Right atrium auricular region (tissue), 2 donors: ENCODE measurements at places on chromosomes 16 and 17.
A peak's percentile ranks its signal among the peaks of the same experiment; 100 is the strongest.

- no peak for DNase-seq
- no peaks in the 10 kb centered on the region for H3K27me3 ChIP-seq
- no peaks in the 10 kb centered on the region for H3K4me1 ChIP-seq
Measured at GRCh38 chr17:4623249-4623648, 18.2 kb downstream of the ALOX15 start.

DNA sequence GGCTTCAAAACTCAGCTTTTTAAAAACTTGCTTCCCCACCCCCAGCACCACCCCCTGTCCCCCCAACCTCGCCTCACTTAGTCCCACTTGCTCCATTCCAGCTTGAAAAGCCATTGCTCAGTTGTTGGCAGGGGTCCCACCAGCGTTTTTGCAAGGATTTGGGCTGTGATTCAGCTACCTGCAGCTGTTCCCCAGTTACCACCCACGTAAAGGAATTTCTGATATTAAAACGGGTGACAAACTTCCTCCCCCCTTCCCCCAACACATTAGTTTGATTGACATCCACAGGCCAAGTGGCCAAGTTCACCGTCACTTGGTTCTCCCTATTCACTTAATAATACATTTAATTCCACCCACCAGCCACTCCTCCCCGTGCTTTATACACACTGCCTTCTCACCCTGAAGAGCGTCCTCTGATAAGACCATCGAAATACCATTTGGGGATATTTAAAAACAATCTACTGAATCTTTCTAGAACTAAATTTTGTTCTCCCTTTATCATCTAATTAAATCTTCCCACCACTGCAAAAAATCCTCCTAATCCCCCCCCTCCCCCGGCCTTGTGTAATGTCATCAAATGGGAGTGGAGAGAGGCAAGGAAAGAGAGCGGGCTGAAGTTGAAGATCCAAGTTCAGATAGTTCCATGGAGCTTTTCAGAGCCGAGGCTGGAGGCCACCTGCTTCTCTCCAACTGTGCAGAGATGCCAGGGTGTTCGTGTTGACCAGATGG is 55.1 kb downstream of the SOX9 start:
- no peaks in the 10 kb centered on the region for H3K36me3 ChIP-seq
- no peak overlapping the region for H3K4me3 ChIP-seq
- H3K4me1 ChIP-seq, result no peaks in the 10 kb centered on the region
- no peak overlapping the region for H3K27ac ChIP-seq
- DNase-seq, result no peak

DNA sequence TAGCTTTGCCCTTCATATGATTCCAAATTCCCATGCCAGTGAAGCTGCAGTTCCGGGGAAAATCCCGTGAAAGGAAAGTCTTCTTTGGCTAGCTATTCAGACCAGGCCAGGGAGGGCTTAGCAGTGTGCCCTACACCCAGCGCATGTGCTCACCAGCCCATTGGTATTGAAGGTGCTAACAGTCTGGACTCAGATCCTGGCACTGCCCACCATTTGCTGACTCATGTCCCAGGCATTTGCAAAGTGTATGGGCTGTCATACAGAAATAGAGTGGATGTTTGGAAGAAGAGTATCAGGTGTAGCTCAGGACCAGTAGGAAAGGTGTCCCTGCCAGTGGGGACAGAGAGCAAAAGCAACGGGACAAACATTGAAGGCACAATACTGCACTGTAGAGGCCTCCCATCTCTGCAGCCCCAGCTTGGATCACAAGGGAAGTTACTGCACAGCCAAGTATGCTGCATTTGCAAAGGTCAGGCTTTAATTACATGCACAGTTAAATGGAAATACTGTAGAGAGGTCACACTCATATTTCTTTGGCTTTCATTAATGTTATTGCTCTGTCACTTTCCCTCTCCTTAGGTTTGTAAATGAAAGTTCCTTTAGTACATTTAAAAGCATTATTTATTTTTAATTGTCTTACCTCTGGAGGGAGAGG is 220.0 kb downstream of the IRX3 start:
- H3K27me3 ChIP-seq, result no peaks in the 10 kb centered on the region
- no peaks in the 10 kb centered on the region for H3K4me1 ChIP-seq
- H3K27ac ChIP-seq, result no peak overlapping the region
- DNase-seq, result no peak
- H3K4me3 ChIP-seq, result no peak overlapping the region

GRCh38 chr17:45131616-45132319 is 547 bp downstream of the PLCD3 start:
- no peaks in the 10 kb centered on the region for H3K36me3 ChIP-seq
- DNase-seq, result no peak
- H3K27ac ChIP-seq, result peak overlapping the region; percentile 95
- H3K4me1 ChIP-seq, result no peaks in the 10 kb centered on the region
- H3K27me3 ChIP-seq, result no peaks in the 10 kb centered on the region
- H3K4me3 ChIP-seq, result peak overlapping the region; percentile 88

DNA sequence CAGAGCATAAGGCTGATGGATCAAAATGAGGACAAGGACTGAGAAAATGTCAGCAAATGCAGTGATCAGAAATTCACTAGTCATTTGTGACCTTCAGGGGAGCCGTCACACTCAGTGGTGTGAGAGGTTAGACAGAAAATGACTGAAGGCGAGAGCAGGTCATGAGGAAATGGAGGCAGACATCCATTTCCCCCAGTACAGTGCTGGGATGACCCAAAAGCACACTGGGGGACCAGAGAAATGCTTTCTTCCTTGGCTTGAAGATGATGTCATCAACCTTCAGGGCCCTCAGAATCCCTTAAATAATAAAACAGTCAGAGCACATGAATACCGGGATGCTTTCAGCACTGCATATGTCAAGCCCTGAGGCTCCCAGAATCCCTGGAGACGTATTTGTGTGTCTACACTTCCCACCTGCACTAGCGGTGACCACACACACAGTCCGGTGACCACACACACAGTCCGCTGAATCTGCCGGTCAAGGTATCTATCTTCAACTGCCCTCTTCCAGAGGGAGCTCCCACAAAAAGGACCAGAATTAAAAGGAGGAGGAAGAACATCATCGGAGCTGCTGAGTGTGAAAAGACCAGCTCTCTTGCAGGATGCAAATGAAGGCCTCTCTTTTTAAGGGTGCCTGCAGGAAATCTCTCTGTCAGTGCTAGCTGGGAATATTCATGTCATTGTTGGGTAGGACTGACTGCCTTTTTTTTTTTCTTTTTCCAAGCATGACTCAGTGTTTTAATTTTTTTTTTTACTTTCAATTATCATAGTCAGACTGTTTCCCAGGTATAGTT is 8.2 kb downstream of the UBE2O start:
- no peaks in the 10 kb centered on the region for H3K36me3 ChIP-seq
- H3K4me1 ChIP-seq, result no peaks in the 10 kb centered on the region
- H3K27ac ChIP-seq, result peak overlapping the region; percentile 94
- no peak for DNase-seq
- no peaks in the 10 kb centered on the region for H3K27me3 ChIP-seq

DNA sequence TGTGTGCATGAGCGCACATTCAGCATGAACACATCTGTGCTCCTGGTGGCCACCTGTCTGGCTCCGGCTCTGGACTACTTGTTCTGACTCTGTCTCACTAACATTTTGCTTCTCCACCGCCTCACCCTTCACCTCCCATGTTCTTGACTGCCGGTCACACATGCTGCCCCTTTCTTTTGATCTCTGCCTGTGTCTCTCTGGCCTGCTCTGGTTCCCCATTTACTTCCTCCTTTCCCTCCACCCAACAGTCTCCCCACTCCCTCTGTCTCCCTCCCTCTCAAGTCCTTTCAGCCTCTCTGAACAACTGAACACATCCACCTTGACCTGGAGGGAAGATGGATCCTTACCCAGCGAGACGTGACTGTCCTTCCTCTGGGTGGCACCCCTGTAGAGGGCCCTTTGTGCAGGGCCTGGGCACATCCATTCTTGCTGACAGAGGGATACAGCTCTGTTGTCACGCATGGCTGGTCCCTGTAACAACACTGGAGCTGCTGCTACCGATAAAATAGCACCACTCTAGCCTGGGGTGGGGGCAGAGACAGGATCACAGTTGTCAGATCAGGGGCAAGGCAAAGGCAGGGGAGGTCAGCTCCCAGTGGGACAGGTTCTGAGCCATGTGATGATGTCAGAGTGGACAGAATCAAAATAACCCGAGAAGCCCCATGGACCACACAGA is 11.0 kb downstream of the ZSCAN32 start:
- no peaks in the 10 kb centered on the region for H3K4me1 ChIP-seq
- no peak overlapping the region for H3K4me3 ChIP-seq
- peaks cover 81% of the 10 kb centered on the region for H3K36me3 ChIP-seq
- no peak overlapping the region for H3K27ac ChIP-seq
- DNase-seq, result no peak

DNA sequence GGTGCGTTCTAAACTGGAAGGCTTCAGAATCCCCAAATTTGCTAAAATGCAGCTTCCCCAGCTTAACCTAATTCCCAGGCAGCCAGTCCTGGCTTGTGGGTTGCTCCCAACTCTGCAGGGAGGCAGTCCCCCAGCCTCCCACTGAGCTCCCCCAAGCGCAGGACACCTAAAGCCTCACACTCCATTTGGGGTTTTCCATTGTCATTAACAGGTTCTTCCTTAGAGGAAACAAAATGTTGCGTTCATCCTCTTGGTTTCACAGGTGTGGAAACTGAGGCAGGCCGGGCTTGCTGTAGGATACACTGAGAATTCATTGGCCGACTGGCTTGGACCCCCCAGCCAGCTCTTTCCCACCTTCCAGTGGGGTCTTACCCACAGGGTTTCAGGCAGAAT is 2.3 kb upstream of the TAC4 start:
- peaks cover 37% of the 10 kb centered on the region for H3K4me1 ChIP-seq
- H3K27ac ChIP-seq, result no peak overlapping the region
- DNase-seq, result no peak
- H3K4me3 ChIP-seq, result no peak overlapping the region
- H3K27me3 ChIP-seq, result no peaks in the 10 kb centered on the region
- H3K36me3 ChIP-seq, result no peaks in the 10 kb centered on the region

DNA sequence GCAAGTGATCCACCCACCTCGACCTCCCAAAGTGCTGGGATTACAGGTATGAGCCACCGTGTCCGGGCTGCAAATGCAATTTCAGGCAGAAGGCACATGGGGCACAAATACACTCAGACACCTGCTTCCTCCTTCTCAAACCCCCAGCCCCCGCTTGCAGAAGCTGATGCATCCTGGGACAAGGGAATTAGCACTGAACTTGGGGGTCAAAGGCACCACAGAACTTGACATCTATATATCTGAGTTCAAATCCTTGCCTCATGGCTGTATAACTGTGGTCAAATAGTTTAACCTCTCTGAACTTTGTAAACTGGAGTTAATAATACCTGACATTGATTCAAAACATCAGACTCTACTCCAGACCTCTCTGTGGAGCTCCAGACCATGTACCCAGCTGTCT is 4.1 kb upstream of the ARL5C start:
- H3K36me3 ChIP-seq, result no peaks in the 10 kb centered on the region
- no peak overlapping the region for H3K4me3 ChIP-seq
- H3K27me3 ChIP-seq, result no peaks in the 10 kb centered on the region
- DNase-seq, result no peak
- no peak overlapping the region for H3K27ac ChIP-seq

GRCh38 chr17:65604070-65604469 is 42.6 kb upstream of the AXIN2 start:
- H3K36me3 ChIP-seq, result no peaks in the 10 kb centered on the region
- no peak overlapping the region for H3K4me3 ChIP-seq
- H3K27me3 ChIP-seq, result no peaks in the 10 kb centered on the region

GRCh38 chr16:69423189-69423588 is 1.2 kb upstream of the CYB5B start:
- H3K4me3 ChIP-seq, result no peak overlapping the region
- DNase-seq, result no peak
- peaks cover 10% of the 10 kb centered on the region for H3K4me1 ChIP-seq
- no peaks in the 10 kb centered on the region for H3K27me3 ChIP-seq
- no peak overlapping the region for H3K27ac ChIP-seq
- H3K36me3 ChIP-seq, result no peaks in the 10 kb centered on the region
